ENCODE measurements at places on chromosomes 6 and 20.

- DNase-seq: no peak
Measured at GRCh38 chr20:57587989-57588377, 27.1 kb downstream of the PCK1 start.

DNA sequence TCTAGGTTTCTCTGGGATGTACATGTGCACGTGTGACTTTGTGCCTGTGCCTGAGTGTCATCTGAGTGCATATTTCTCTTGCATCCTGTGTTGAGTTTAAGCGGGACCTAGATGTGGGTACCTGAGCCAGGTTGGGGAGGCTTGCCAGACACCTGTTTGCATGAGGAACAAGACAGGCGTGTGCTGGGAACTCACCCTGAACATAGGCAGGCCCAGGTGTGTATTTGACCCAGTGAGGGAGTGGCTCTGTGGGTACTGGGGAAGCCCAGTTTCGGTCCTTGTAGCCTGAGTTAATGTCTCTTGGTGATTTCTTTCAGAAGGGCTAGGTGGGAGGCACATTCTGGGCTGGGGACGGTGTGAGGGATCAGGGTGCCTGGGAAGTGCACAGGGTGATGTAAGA, 98.6 kb downstream of the TMEM170B start:
- no peak for DNase-seq

DNA sequence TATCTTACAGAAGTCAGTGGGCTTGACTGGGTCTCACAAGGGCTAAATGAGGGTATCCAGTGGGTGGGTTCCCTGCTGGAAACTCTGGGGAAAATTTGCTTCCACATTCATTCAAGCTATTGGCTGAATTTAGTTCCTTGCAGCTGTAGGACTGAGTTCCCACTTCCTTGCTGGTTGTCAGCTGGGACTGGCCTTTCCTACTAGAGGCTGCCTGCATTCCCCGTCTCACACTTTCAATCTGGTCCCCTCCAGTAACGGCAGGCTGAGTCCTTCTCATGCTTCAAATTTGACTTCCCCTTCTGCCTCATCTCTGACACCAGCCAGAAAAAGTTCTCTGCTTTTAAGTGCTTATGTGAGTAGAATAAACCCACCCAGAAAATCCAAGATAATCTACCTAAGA, 4.4 kb downstream of the CSNK2A1 start:
- DNase-seq: no peak

DNA sequence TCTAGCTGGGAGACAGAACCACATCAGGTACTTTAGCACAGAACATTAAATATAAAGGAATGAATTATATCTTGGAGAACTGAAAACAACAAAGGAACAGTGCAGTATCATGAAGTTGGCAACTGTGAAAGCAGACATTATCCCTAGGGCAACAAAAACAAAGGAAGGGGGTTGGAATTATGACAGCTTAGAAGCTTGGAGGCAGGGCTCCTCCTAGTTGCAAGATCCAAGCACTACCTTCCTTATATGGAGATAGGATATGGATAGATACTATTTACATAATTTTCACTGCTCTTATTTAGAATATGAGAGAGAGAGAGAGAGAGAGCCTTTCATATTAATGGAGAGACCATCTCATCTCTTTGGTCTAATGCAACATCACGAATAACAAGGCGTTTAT, 27.0 kb downstream of the TMEM14A start:
- DNase-seq: peak; percentile 6

GRCh38 chr20:53395188-53395923, 198.3 kb downstream of the ZNF217 start:
- no peak for DNase-seq

Data from stomach (tissue), 19 donors.